Left lung (tissue), 14 donors: ENCODE measurements at places on chromosomes 11 and 22. TPM values are rescaled to one million over a fixed set of nuclear protein-coding genes. Genes with fewer than 3 reads are reported as not detected.

CST6 gene
- total RNA-seq, result 46.5 TPM

- H3K4me3 ChIP-seq, result no peak overlapping the region
- peaks cover 4% of the 10 kb centered on the region for H3K4me1 ChIP-seq
- DNase-seq, result no peak
- H3K27ac ChIP-seq, result no peak overlapping the region
Measured at GRCh38 chr11:69942333-69942820, 123.2 kb upstream of the FGF3 start.

DNA sequence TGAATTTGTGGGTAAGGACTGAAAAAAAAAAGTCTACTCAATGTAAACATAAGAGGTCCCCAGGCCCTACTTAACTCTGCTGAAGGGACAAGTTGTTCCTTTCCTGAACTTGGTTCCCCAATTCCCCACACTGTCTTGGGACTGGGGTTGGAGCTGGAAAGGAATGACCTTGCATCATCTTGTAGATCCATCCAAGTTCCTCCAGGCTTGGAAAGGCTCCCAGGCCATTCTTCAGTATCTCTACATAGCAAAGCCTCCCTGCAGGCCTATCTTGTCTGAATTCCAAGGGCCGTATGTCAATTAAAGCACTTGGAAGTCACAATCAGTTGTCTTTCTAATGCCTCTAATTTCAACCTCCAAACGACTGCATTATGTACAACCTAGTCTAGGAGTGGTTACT is 361.2 kb downstream of the TMEM135 start:
- no peak overlapping the region for H3K27ac ChIP-seq
- no peaks in the 10 kb centered on the region for H3K4me1 ChIP-seq
- no peaks in the 10 kb centered on the region for H3K36me3 ChIP-seq
- DNase-seq, result no peak

- no peak overlapping the region for H3K27ac ChIP-seq
- no peaks in the 10 kb centered on the region for H3K4me1 ChIP-seq
- H3K36me3 ChIP-seq, result no peaks in the 10 kb centered on the region
- no peak overlapping the region for H3K4me3 ChIP-seq
- no peaks in the 10 kb centered on the region for H3K27me3 ChIP-seq
Measured at GRCh38 chr22:26075251-26075650, 94.0 kb upstream of the SEZ6L start.

DNA sequence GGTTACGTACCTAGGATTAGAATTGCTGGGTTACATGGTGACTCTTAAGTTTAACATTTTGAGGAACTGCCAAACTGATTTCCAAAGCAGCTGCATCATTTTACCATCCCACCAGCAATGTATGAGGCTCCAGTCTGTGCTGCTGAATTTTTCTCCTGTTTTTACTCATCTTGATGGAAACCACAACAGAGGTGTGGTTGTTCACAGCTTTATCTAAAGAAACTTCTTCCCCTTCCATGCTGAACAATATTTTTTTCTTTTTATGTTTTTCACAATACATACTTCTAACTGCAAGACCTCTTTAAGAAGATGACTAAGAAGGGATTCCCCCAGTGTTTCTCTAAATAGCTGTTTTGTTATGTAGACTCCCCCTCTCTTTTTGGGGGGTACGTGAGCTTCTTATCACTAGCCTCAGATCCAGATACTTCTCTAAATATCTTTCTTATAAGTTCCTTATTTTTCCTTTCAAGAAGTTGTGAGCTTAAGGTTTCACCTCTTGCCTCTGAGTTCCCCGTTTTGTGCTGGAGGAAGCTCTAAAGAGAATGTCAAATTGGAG is 24.0 kb downstream of the TCP11L1 start:
- H3K36me3 ChIP-seq, result no peaks in the 10 kb centered on the region
- H3K27ac ChIP-seq, result peak overlapping the region; percentile 82
- H3K4me3 ChIP-seq, result no peak overlapping the region
- peaks cover 26% of the 10 kb centered on the region for H3K4me1 ChIP-seq

- no peak overlapping the region for H3K4me3 ChIP-seq
- no peaks in the 10 kb centered on the region for H3K36me3 ChIP-seq
- DNase-seq, result no peak
- no peaks in the 10 kb centered on the region for H3K4me1 ChIP-seq
- H3K27me3 ChIP-seq, result no peaks in the 10 kb centered on the region
Measured at GRCh38 chr11:132886335-132886734, 646.0 kb downstream of the OPCML start.

DNA sequence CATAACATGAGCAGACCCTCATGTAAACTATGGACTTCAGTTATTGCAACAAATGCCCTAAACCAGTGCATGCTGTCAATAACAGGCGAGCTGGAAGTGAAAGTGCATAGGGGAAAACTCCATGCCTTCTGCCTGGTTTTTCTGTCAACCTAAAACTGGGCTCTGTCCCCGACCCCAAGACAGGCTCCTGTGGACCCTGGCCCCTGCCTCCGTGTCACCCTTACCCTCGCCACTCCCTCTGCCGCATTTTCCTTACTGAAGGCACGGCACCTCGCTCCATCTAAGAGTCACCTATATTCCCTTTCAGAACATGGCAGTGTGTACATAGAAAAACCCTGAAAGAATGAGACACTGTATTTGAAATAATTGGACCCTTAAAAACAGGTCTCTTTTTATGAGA is 151.3 kb downstream of the SHANK2 start:
- no peak overlapping the region for H3K27ac ChIP-seq
- DNase-seq, result no peak
- H3K4me3 ChIP-seq, result no peak overlapping the region
- no peaks in the 10 kb centered on the region for H3K27me3 ChIP-seq
- H3K36me3 ChIP-seq, result no peaks in the 10 kb centered on the region
